ENCODE measurements at places on chromosomes 7 and 10. TPM values are rescaled to one million over a fixed set of nuclear protein-coding genes. Genes with fewer than 3 reads are reported as not detected.

DNA sequence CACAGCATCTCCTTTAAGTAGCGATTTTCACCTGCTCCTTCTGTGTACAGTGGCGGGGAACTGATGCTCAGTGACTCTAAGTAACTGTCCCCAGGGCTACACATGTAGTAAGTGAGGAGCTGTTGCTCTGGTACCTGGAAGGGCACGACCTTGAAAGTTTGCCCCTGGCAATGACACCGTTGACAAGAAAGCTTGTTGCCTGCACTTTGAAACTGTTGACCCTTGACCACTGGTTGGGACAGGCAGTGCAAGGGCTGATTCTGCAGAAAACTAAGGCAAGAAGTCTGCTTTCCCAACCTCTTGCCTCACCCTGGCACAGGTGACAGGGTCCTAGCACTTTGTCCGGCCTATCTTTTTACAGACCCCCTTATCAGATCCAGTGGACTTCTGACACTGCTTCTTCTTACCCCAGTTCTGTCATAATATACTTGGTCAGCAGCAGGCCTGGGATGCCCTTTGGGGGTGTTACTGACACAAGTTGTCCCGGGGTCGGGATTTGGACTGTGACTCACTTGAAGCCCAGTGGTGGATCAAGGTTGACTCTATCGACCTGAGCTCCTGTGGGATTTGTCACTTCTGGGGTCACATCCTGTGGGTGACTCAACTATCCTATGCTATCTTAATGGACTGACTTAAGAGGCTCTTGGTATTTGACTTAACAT, 5.8 kb downstream of the ACSL5 start:
- DNase-seq = no peak
- H3K36me3 ChIP-seq = peaks cover 20% of the 10 kb centered on the region
- H3K4me1 ChIP-seq = peaks cover under 1% of the 10 kb centered on the region
- H3K4me3 ChIP-seq = no peak overlapping the region
- no peak overlapping the region for H3K27ac ChIP-seq
- H3K27me3 ChIP-seq = no peaks in the 10 kb centered on the region

DNA sequence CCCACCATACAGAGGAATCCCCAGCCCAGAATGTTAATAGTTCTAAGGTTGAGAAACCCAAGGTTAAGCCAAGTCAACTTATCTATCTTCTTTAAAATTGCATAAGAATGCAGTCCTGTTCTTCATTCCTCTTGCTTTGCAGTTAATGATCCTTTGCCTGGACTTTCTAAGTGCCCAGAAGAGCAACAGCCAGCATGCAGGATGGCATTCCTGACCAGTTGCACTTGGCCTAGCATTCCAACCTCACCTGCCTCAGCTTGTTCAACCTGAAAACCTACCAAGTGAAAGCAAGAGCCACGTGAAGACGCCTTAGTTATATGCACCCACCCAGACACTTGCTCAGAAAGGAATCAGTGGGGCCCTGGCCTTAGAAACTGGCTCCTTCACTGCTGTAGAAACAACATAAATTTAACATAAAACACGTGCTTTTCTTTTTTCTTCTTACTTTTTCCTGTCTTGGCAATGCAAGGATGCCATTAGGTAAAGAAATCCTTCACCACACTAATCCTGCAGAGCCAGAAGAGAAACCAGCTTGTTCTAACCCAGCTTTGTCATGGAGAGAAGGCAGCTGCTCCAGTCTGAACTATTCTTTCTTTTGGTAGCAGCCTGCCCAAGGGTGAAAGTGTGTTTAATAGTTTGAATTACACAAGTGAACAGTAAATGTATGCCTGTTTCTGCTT, 25.0 kb downstream of the EGFR start:
- H3K36me3 ChIP-seq = no peaks in the 10 kb centered on the region
- no peak overlapping the region for H3K4me3 ChIP-seq
- H3K27me3 ChIP-seq = no peaks in the 10 kb centered on the region
- H3K4me1 ChIP-seq = no peaks in the 10 kb centered on the region
- H3K27ac ChIP-seq = no peak overlapping the region
- no peak for DNase-seq

- no peak overlapping the region for H3K4me3 ChIP-seq
- no peaks in the 10 kb centered on the region for H3K4me1 ChIP-seq
- no peaks in the 10 kb centered on the region for H3K36me3 ChIP-seq
- no peak for DNase-seq
Observed at GRCh38 chr7:127751490-127752448, 99.8 kb downstream of the SND1 start.

- H3K27me3 ChIP-seq = no peaks in the 10 kb centered on the region
- DNase-seq = no peak
- no peak overlapping the region for H3K4me3 ChIP-seq
- H3K27ac ChIP-seq = no peak overlapping the region
- H3K36me3 ChIP-seq = no peaks in the 10 kb centered on the region
Observed at GRCh38 chr7:19378345-19378714, 233.1 kb upstream of the FERD3L start.

The TMEM236 gene
- total RNA-seq = 0.07 TPM

The CDCA7L gene
- total RNA-seq = 25.1 TPM

GRCh38 chr10:28925121-28925663, 247.9 kb downstream of the BAMBI start:
- no peak overlapping the region for H3K4me3 ChIP-seq
- H3K4me1 ChIP-seq = no peaks in the 10 kb centered on the region
- no peak overlapping the region for H3K27ac ChIP-seq
- no peaks in the 10 kb centered on the region for H3K36me3 ChIP-seq
- H3K27me3 ChIP-seq = peaks cover 18% of the 10 kb centered on the region

DNA sequence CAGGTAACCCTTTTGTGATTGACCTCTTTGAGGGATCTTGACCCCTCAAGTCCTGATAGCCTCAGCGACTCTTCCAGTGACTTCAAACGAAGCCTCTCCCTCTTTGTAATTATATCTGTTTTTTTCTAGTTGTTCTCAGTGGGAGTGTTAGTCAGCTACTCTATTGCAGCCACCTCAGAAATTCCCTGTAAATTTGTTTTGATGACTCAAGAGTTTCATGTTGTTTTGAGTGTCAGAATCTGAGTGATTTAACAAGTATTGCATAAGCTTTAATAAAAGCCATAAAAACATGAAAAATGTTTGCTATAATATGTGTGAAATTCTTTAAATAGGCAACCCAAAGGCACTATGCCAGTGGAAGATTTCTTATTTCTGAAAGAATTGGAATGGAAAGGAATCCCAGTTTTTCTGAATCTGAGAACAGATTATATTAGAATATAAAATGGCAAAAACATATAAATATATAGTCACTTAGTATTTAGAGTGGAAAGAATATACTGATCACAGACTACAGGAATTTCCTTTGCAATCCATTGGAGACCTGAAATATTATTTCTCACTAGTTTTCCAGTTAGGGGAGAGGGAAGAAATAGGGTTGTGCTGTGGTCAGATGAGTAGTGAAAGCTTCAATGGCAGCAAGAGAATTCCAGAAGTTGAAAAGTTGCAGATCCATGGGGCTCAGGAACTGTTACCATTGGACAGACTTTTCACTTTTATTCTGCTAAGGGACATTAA, 94.4 kb upstream of the SEMA3C start:
- no peaks in the 10 kb centered on the region for H3K4me1 ChIP-seq
- no peaks in the 10 kb centered on the region for H3K27me3 ChIP-seq
- DNase-seq = no peak
- H3K36me3 ChIP-seq = no peaks in the 10 kb centered on the region
- H3K27ac ChIP-seq = no peak overlapping the region
- no peak overlapping the region for H3K4me3 ChIP-seq

The EBF3 gene
- total RNA-seq = not detected

GRCh38 chr7:2983586-2983985, 60.1 kb downstream of the CARD11 start:
- H3K4me1 ChIP-seq = peaks cover 34% of the 10 kb centered on the region
- H3K27ac ChIP-seq = peak overlapping the region; percentile 65

- DNase-seq = no peak
- no peaks in the 10 kb centered on the region for H3K4me1 ChIP-seq
- H3K27ac ChIP-seq = no peak overlapping the region
- H3K36me3 ChIP-seq = no peaks in the 10 kb centered on the region
Observed at GRCh38 chr10:116611153-116611545, 9.6 kb upstream of the PNLIPRP2 start.

The FAM25C gene
- not detected for total RNA-seq

GRCh38 chr7:76063525-76063924, 15.6 kb downstream of the MDH2 start:
- H3K27me3 ChIP-seq = no peaks in the 10 kb centered on the region
- no peaks in the 10 kb centered on the region for H3K4me1 ChIP-seq
- H3K36me3 ChIP-seq = peaks cover 86% of the 10 kb centered on the region
- DNase-seq = no peak
- H3K27ac ChIP-seq = no peak overlapping the region

DNA sequence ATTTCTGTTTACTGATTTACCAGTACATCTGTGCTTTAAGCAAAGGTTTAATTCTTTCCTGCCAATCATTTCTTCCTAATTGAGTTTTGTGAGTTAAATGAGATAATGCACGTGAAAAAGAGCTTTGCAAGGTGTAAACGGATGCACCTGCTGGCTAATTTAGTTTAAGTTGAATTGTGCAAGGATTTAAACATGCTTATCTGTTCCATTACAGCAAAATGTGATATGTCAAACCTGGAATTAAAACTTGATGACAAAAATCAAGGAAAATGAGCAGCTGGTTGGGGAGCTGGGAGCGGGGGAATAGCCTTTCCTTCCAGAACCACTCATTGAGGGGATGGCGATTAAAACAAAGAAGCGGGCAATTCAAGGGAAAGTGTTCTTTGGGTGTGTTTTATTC, 155.0 kb upstream of the CTTNBP2 start:
- H3K4me1 ChIP-seq = no peaks in the 10 kb centered on the region
- H3K27ac ChIP-seq = no peak overlapping the region
- H3K4me3 ChIP-seq = no peak overlapping the region

The WEE2 gene
- total RNA-seq = not detected

- H3K27me3 ChIP-seq = no peaks in the 10 kb centered on the region
- H3K27ac ChIP-seq = no peak overlapping the region
- no peaks in the 10 kb centered on the region for H3K36me3 ChIP-seq
- H3K4me1 ChIP-seq = no peaks in the 10 kb centered on the region
Observed at GRCh38 chr7:116307253-116307652, 96.9 kb downstream of the TES start.

The STEAP1B gene
- not detected for total RNA-seq

The PPP1R3C gene
- 0.13 TPM for total RNA-seq

The GNAT3 gene
- total RNA-seq = not detected

GRCh38 chr7:84524714-84525694, 330.4 kb upstream of the SEMA3A start:
- no peaks in the 10 kb centered on the region for H3K4me1 ChIP-seq
- no peak overlapping the region for H3K27ac ChIP-seq
- no peak overlapping the region for H3K4me3 ChIP-seq
- no peaks in the 10 kb centered on the region for H3K27me3 ChIP-seq
- H3K36me3 ChIP-seq = no peaks in the 10 kb centered on the region

The CCDC172 gene
- not detected for total RNA-seq

The RAPGEF5 gene
- total RNA-seq = 0.78 TPM

The CALCR gene
- not detected for total RNA-seq

DNA sequence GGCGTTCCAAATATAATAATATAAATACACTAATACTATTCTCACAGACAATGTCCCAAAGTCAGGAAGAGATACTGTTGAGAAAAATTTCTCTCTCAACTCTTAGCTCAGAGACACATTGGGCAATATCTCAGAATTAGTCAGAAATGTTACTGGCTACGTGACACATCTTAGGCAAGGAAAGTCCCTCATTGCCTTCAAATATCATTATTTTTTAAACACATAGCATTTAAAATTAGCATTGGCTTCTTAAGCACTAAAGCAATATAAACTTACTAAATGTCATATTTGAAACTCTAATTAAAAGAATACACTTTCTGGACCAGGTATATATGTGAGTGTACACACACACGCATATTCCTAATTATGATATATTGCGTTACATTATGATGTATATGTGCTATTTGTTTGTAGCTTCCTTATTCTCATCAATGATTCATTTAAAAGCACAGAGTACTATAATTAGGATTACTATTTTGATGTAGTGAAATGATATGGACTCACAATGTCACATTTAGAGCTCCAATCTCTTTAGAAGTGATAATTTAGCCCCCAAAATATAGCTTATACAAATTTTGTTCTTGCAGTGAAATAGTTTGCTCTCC, 255.8 kb downstream of the TWIST1 start:
- no peak overlapping the region for H3K4me3 ChIP-seq
- no peaks in the 10 kb centered on the region for H3K4me1 ChIP-seq
- no peaks in the 10 kb centered on the region for H3K36me3 ChIP-seq

The TACC2 gene
- total RNA-seq = 0.46 TPM

DNA sequence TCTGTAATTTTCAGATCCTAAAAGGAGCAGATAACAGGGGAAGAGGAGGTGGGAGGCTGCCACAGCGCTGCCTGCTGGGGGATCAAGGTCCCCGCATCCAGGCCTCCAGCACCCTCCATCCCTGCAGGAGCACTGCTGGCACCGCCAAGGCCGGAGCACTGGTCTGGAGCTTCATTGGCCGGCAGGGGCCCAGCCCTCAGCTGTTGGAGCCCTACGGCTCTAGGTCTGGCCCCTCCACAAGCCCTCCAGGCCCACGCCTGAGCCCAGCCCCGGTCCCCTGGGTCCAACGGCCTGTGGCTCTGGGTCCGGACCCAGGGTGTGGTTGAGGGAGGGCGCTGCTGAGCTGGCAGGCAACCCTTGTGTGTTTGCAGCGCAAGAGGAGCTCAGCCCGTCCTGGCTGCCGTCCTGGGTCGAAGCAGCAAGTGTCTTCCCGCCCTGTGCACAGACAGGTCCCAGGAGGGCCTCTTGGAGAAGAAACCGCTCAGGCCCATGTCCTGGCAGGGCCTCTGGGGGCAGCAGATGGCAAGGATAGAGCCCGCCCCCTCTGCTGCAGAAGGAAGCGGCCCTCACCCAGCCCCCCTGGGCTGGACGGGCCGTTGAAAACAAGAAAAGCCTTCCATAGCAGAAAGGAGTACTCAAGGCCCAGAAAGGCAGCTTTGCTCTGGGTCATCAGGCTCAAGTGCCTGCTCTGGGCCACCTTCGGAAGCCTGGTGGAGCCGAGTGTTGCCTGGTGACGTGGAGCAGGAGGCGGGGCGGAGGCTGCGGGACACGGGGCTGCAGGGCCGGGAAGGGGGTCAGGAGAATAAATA, 54.3 kb upstream of the TNRC18 start:
- no peak for DNase-seq
- H3K36me3 ChIP-seq = peaks cover 2% of the 10 kb centered on the region
- H3K4me3 ChIP-seq = no peak overlapping the region
- H3K27ac ChIP-seq = no peak overlapping the region

- no peak overlapping the region for H3K27ac ChIP-seq
- H3K4me1 ChIP-seq = no peaks in the 10 kb centered on the region
- no peak overlapping the region for H3K4me3 ChIP-seq
- DNase-seq = no peak
Observed at GRCh38 chr10:58932126-58932525, 244.3 kb upstream of the PHYHIPL start.

The SYT15 gene
- total RNA-seq = 1.5 TPM

Data from T-cell (primary cell).